ENCODE measurements at places on chromosomes 4 and X.

DNA sequence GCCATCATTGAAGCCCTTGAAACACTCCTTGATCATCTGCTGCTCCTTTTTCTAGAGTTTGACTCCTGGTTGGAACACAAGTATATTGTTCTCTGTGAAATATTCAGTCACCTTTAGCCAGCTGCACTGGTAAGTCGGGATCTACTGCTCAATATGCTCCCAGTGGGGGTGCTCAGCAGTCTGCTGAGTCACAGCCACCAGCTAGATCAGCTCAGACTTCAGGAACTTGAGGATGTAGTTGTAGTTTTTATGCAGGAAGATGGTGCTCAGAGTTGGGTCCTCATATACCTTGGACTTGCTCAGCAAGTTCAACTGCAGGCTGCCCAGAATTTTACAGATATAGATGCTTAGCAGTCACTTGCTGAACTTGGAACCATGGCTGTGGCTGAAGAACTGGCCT lies 202.5 kb upstream of the RPL34 start:
- no peak for DNase-seq

GRCh38 chr4:38315286-38315685 lies 348.7 kb upstream of the KLF3 start:
- no peak for DNase-seq

DNA sequence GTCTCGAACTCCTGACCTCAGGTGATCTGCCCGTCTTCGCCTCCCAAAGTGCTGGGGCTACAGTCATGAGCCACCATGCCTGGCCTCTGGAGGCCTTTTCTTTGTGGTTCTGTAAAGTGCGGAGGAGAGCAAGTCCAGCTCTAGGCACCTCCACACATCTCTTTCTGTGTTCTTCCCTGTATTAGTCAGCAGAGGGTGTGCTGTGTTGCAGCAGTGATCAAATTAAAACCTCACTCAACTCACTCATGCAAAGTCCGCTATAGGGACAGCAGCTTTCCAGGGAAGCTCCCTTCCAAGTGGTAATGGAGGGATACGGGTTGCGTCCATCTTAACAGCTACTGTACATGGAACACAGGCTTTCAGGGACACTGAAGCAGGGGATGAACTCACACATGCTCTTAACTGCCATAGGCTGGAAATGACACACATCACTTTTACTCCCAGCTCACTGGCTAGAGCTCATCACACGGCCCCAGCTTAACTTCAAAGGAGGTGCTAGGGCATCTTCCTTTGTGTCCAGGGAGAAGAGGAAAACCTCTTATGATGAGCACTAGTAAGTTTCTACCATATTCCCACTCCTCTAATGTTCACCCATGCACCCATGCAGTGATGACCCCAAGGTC lies 36.0 kb upstream of the CCNG2 start:
- no peak for DNase-seq

DNA sequence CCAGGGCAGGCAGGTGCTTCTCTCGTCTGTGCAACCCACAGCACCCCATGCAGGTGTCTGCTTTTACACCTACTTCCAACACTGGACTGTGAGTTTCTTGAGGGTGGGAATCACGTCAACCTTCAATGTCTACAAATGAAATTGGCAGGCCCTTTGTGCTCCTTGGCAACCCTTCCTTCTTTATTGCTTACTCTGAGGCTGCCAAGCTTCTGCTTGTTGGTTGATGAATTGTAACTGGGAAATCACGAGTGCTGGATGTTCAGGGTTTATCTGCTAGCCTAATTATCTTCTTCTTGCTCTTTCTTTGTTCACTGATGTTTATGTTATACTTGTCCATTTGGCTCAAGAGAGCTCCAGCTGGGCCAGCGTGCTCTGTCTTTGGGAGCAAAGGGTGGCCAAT lies 2.5 kb upstream of the DGAT2L6 start:
- DNase-seq = no peak

DNA sequence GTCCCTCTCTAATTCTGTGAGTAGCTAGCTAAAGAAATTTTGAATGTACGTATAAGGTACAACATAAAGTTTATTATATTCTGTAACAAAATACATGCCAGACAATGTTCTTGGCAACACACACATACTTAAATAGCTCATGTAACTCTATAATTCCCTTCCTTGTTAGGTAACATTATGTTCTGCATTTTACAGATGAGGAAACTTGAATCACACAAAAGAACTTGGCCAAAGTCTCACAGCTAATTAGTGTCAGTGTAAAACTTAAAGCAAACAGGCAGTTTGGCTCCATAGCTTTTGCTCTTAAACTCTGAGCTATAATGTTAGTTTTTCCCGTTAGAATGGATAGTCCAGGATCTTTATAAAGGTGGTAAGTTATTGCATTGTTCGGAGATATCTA lies 1091.8 kb upstream of the SLIT2 start:
- DNase-seq = no peak

DNA sequence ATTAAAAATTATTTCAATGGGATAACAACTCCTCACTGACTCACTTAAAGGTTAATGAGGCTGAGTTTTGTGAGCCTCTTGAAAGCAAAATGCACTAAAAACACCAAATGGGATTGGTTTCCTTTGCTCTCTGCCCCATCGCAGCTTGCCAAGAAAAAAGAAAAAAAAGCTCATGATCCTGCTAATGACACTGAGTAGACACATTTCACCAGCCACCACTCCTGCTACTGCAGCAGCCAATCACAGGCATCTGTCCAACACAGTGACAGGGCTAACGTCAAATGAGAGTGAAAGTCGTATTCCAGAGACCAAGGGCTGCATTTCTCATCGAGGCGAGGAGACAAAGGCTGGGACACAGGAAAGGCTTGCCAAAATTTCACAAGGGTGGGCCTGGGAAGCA lies 5.2 kb downstream of the APBB2 start:
- no peak for DNase-seq

- DNase-seq = no peak
Measured at GRCh38 chrX:76148041-76148665, 24.7 kb upstream of the PBDC1 start.

GRCh38 chr4:99633772-99634171 lies 23.9 kb downstream of the C4orf54 start:
- peak; percentile 69 for DNase-seq

DNA sequence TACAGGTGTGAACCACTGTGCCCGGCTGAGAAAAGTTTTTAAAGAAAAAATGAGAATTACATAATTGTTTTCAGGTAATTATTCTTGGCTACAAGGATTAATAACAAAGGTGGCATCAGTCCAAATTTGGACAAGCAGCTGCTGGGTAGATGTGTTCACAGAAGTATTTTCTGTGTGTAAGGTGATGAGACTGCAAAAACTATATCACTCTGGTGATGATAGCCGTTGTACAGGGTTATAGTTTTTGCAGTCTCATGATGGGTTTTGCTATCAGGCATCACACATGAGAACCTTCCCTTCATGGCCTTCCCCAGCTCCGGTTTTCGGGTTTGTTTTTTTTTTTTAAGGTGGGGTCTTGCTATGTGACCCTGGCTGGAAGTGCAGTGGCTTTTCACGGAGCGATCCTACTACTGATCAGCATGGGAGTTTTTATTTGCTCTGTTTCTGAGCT lies 5.1 kb upstream of the SLC10A3 start:
- peak; percentile 12 for DNase-seq

DNA sequence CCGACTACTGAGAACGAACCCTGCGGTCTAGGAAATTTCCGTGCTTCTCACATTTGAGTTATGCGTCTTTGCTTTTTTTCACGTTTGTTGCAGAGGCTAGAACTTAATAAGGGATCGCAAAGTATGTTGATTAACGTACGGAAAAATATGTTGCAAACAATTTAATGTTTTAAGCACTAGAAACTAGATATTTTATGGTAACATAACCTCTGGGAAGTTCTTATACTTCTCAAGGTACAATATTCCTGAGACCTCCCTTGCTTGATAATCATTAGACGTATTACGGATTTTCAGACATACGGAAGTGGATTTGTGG lies 639 bp upstream of the PRDM5 start:
- DNase-seq = no peak

- DNase-seq = no peak
Measured at GRCh38 chr4:7956934-7957656, 17.4 kb upstream of the AFAP1 start.

GRCh38 chr4:123556526-123556925 lies 159.9 kb downstream of the SPRY1 start:
- no peak for DNase-seq
